Activated CD8-positive, alpha-beta T cell treated with anti-CD3 and anti-CD28 coated beads, Interleukin-2, amount 10 ng/mL, durations not matched to agents 7 days and 5 days (primary cell): ENCODE measurements at places on chromosomes 2 and 18. TPM values are rescaled to one million over a fixed set of nuclear protein-coding genes. Genes with fewer than 3 reads are reported as not detected.

The DHRS9 gene
- not detected for total RNA-seq

The IL1B gene
- not detected for total RNA-seq

The STPG4 gene
- not detected for total RNA-seq

The DOK6 gene
- not detected for total RNA-seq

The SLC9A4 gene
- 0.08 TPM for total RNA-seq

The SERPINB8 gene
- 2.7 TPM for total RNA-seq

The SERPINB2 gene
- total RNA-seq: not detected

The ST6GAL2 gene
- total RNA-seq: not detected

The CPSF3 gene
- total RNA-seq: 55.2 TPM

The MAP3K20 gene
- 15.6 TPM for total RNA-seq

The GPR17 gene
- not detected for total RNA-seq

The NFATC1 gene
- 28.1 TPM for total RNA-seq

The ADD2 gene
- 12.8 TPM for total RNA-seq

The DNER gene
- total RNA-seq: not detected

The CAVIN2 gene
- not detected for total RNA-seq

The PTH2R gene
- 0.13 TPM for total RNA-seq

The RAMP1 gene
- total RNA-seq: 5.9 TPM

The FZD7 gene
- total RNA-seq: 0.08 TPM

The GALR1 gene
- not detected for total RNA-seq

The TMEFF2 gene
- not detected for total RNA-seq

The WNT6 gene
- total RNA-seq: not detected

The CMPK2 gene
- total RNA-seq: 90.8 TPM

The CLHC1 gene
- 8.5 TPM for total RNA-seq

The CABLES1 gene
- total RNA-seq: 2.3 TPM
